NCI-H460 (cell line): ENCODE measurements at places on chromosomes 12 and 14.

- DNase-seq = no peak
Observed at GRCh38 chr14:99759546-99759925, 33.7 kb upstream of the EML1 start.

DNA sequence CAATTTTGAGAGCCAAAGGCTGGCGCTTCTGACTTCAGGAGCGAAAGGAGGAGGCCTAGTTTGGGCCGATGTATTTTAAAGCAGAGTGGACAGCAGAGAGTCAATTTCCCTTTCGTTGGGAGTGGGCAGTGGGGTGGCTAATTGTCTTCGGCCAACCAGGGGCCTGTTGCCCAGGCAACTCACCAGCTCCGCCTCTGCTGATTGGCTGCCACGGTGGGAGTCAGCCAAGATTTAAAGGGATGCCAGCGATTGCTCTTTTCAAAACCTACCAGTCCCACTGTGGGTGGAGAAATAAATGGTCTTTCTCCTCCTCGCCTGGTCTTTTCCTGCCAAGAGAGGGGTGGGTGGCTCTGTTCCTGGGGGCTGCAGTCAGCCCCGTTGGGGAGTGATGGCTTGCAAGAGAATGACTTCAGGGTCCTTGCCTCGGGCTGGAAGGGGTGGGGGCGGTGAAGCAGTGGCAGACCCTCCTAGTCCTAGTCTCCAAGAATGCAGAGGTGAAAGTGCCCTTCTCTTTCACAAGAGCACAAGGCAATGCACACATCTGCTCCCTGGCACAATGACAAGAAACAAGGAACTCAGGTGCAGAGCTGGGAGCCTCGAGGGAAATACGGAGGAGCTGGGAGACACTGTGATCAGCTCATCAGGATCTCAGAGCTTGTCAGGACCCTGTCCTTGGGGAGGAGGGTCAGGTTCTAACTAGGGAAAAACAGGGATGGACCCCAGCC is 37.7 kb downstream of the RASAL1 start:
- DNase-seq = no peak

DNA sequence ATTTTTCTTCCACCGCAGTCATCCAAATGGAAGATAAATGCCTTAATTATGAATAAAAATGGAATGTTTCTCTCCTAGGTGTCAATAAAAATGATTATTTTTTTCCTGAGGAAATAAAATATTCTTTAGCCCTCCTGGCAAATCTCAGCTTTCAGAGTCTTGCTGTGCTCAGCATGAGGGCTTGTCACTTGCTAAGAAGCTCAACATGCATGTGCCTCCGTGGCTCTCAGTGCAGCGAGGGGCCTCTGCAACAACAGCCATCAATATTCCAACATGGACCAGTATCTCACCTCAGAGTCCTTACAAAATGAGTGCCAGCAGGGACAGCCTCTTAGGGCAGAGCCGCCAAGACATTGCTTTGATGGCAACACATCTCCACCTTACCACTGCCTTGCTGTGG is 159.5 kb upstream of the TMPO start:
- no peak for DNase-seq

- no peak for DNase-seq
Observed at GRCh38 chr14:92637228-92637627, 111.2 kb downstream of the LGMN start.

DNA sequence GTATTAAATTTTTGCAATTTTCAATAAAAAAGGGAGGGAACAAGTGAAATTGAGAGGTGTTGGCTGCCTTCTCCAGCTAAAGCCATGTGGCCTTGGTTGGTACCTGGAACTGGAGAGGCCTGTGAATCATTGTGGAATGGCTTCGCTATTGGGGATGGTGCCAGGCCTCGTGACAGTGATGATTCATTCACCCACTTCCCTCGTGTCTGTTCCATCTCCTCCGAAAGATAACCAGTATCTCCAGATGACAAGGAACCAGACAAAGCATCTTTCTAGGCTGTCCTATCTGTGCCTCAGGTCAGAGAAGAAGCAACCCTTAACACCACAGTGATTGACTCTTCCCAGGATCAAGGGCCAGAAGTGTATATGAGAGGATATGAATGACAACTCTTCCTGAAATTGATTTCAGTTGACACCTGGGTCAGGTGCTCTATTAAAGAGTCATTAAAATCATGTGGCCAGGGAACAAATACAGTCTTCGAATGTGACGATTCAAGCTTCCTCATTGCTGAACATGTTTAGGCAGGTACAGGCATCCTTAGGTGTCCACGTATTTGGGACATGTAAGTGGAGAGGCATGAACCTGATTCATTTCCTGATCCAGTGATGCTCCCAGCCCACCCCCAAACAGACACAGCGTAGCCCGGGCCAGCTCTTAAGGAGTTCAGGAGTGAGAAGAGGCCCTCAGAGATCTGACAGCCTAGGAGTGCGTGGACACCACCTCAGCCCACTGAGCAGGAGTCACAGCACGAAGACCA is at the start of gene RNASE7:
Gene RNASE7, plus strand, starts transcription at position 687 of the 758 bp plus-strand sequence. CDS start 631 bp downstream, outside the sequence.
- DNase-seq = no peak

DNA sequence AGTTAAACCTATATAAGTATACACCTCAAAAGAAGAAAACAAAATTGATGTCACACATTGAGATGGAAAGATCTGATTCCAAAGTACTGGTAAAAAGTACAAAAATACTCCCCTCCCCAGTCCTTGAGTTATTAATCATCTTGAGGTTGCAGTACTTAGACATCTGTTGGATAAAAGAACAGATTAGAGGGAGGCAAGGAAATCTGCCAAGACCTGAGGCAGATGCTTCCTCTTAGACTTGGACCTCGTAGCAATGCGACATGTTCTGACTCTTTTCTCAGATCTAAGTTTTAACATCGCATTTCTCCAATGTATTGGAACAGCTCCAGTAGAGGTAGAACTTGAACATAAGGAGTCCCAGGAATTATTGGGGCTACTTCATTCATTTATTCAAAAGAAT is 187.9 kb upstream of the GRIN2B start:
- no peak for DNase-seq

DNA sequence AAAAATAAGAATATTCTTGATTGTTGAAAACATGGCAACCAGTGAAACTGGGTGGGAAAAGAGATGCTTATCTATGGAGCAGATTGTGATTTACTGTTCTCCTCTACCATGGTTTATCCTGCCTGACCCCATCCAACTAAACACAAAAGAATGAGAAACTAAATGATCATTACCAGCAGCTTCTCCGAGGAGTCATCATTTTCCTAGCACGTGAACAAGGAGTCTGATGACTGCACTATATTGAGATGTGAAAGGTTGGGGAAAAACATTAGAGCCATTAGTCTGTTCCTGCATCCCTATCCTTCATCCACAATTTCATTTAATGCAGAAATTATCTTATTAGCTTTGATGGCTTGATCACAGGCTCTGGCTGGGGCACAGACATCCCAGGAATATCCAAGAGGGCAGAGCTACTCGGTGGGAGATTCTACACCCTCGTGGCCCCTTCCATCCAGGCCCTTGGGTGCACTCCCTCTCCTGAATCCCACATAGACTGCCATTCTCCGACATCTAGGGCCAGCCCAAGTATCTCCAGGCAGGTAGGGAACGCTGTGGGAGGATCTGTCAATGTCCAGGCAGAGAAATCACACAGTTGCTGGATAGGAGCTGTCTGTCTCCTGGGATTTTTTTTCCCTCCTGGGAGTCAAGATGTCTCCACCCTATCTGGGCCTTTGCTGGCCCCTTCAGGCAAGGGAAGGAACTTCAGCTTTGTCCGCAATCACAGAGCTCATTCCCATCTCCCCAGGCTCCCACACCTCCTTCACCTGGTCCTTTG is 43.3 kb upstream of the DHRS4 start:
- peak; percentile 70 for DNase-seq

- no peak for DNase-seq
Observed at GRCh38 chr12:117067016-117067415, 32.2 kb downstream of the TESC start.

DNA sequence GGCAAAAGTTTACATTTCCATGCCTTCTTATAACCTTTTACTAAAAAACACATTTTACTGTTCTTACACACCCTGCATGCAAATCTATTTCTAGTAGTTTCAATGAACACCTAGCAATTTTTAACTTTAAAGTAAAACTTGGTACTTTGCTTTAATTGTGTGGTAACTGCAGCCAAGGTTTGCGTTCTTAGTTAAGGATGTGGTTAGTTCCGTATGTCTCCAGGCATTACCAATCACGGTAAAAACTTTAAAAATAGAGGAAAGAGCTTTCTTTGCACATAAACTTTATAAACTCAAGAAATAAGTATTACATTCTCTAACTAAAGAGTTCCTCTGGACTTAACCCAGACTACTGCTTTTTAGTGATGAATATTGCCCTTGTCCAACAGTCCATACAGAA is 795.2 kb downstream of the SLC16A7 start:
- DNase-seq = no peak

- no peak for DNase-seq
Observed at GRCh38 chr12:129670256-129670920, 233.4 kb downstream of the TMEM132D start.

GRCh38 chr14:102320033-102320660 is 601 bp downstream of the ZNF839 start:
- DNase-seq = no peak
